GM04504 (cell line): ENCODE measurements at places on chromosomes 6 and 20.

DNA sequence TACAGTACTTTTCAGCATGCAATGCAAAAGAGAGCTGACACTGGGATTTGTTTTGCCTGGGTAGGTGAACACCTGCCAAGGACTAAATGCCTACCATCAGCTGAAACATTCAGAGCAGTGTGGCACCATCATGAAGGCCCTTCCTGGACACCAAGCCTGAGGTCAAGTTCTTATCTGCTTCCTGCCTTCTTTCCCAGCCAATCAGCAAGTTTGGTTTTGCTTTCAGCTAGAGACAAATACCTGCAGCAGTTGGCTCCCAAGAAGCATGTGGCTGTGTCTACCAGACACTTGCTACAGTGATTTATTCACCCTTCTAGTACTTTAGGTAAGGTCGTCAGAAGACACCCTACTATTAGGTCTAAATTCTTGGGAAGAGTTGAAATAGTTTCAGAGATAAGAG lies 112.8 kb downstream of the TBX18 start:
- DNase-seq: no peak

DNA sequence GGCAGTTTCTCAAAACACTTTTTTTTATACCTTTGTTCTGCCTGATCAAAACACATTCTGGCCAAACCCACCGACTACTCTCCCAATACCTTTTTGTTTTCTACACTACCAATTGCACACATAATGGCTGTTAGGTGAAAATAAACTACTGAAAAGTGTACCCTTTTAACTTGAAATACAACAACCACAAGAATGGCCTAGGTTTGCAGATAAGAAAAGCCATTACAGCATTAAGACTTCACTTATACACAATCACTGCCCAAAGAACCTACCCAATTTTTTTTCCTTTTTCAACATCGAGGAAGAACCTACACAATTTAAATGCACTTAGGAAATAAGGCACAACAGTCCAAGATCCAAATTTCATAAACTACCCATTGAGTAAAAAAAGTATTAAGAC lies 1.8 kb downstream of the SEC63 start:
- no peak for DNase-seq

GRCh38 chr20:24492031-24492607 lies 22.7 kb downstream of the SYNDIG1 start:
- DNase-seq: no peak

DNA sequence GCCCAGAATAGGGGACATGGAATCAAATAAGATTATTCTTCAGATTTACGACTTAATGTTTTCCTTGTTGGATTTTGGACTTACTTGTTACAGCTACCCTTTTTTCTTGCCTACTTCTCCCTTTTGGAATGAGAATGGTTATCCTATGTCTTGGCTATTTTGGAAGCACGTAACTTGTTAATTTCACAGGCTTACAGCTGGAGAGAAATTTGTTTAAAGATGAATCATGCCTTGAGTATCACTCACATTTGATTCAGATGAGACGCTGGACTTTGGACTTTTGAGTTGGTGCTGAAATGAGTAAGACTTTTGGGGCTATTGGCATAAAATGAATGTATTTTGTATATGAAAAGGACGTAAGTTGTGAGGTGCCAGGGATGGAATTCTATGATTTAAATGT lies 83.3 kb downstream of the SMPDL3A start:
- no peak for DNase-seq

DNA sequence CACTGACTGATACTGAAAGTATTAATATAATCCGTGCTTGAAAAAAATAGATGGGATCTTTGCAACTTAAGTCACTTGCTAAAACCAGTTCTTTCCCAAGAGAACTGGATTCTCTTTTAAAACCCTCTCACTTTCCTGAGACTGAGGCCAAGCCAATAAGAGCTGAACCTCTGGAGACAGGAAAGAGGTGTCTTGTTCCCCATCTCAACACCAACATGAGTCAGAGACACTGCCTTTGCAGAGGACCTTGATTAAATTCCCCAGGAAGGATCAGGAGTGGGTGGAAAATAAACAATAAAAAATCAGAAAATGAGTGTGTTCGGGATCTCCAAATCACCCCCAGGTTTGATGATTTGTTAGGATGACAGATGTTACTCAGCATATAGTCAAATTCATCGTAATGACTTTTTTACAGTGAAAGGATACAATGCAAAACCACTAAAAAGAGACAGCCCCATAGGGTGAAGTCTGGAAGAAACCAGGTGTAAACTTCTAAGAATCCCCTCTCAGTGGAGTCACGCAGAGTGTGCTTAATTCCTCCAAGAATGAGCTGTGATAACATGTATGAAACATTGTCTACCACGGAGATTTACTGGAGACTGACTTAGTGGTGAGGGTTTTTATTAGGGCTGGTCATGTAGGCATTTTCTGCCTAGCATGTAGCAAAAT lies 122.8 kb upstream of the BEND3 start:
- DNase-seq: no peak

GRCh38 chr20:23484081-23484480 lies 6.8 kb upstream of the CST8 start:
- no peak for DNase-seq

DNA sequence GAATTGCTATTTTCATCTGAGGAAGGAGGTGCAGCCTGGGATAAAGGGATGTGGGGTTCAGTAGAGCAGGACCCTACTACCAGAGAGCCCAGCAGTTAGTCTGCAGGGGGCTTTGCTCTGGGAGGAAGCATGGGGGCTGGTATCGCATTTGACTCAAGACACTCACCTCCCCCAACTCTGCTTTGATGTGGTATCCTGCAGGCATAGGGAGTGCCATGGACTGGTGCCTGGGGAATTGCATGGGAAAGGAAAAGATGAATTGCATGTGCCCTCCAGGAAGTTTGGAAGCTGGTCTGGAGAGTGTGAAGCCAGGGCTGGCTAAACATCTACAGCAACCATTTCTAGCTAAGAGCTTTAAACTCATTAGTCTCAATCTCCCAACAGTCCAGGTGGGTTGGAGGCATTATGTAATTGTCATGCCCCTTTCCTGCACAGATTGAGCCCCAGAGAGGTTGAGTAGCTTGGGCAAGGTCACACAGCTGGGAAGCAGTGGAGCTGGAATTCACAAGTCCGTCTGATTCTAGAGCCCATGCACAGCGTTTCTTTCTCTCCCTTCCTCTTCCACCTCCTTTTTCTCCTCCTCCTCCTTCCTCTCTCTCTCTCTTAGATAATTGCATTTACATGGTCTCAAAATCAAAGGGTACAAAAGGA lies 26.2 kb upstream of the PNPLA1 start:
- no peak for DNase-seq

DNA sequence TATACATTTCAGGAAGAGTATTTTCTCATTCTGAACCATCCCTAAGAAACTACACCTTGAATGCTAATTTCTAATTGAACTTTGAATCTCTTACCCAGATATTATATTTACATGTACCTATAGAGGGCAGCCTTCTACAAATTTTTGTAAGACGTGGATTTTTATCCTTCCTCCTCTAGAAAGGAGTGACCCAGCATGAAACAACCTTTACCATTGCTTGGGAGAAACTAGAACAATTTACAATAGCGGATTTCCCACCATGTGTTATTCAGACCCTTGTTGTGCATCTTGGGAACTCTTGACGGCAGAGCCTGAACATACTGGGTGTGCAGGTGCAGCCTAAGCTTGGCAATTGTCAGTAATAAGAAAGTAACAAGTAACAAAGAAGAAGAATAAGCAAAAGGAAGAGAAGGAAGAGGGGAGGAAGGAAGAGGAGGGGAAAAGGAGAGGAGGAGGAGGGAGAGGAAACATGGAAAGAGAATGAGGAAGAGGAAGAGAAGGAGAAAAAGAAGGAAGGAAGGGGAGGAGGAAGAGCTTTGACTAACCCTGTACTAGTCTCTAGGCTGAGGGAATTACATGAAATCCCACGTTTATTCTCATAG lies 10.8 kb upstream of the TAAR1 start:
- no peak for DNase-seq

DNA sequence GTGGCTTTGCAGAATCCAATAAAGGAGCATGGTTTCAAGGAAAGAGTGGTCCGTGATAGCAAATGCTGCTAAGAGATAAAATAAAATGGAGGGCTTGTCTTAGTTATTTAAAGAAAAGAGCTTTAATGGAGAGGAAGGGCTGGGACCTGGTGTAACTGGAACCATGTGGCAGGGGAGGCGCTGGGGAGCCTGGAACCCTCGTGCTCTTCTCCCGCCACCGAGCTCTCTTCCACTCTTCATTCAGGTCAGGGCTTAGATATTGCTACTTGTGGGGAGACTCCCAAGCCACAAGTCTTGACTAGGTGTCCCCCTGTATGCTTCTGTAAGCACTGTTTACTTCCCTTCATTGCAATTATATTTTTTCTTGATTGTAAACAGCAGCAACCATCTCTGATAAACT lies 15.2 kb upstream of the ARFGEF3 start:
- DNase-seq: no peak

GRCh38 chr6:157528931-157529653 lies 148.1 kb downstream of the ZDHHC14 start:
- DNase-seq: no peak

DNA sequence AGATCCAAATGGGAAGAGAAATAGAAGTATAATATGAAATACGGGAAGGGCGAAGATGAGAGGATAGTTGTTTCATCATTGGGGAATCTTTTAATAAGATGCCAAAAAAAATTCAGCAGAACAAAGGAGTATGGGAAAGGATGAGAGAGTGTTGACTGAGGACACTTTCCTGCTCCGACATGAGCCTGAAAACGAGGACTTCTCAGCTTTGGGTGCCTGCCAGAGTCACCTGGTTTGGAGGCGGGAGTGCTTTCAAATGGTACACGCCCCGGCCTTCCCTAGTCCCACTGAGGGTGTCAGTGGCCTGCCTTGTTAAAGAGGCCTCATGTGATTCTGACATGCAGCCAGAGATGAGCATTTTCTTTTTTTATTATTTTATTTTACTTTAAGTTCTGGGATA lies 250.9 kb downstream of the ANKRD60 start:
- no peak for DNase-seq

DNA sequence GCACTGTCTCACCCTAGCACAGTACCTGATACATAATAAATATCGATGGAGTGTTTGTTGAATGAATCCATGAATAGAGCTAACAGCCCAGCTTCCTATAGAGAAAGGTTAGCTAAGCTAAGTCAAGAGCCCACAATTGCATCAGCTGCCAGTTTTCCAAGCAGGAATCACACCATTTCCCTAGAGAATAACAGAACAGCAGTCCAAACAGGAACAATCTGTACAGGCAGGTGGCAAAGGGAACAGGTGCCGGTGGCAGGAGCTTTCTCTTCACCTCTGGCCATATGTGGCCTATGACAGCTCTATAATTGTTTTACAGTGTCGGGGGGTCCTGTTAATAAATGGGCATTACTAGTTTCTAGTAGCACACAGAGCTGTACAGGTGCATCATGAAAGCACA lies 38.8 kb downstream of the ISM1 start:
- DNase-seq: no peak

GRCh38 chr6:7147051-7147671 lies 39.4 kb downstream of the RREB1 start:
- DNase-seq: no peak

DNA sequence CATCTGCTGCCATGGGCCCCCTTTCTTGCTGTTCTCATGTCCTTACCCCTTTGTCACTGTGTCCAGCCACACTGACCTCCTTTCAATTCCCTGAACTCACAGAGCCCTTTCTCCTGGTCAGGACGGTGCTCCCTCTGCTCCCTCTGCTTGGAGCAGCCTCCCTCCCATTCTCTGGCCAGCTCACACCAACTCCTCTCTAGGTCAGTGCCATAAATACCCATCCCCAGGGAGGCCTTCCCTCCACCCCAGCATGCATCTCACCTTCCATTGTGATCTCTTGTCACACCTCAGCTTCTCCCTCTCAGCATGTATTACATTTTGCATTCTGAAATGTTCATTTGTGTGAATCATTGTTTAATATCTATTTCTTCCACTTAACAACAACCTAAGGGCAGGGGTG lies 86.4 kb upstream of the PRND start:
- no peak for DNase-seq

GRCh38 chr6:155544677-155545076 lies 89.0 kb upstream of the NOX3 start:
- no peak for DNase-seq

GRCh38 chr6:33745548-33745947 lies 1.2 kb downstream of the IP6K3 start:
- no peak for DNase-seq

GRCh38 chr20:6480328-6481200 lies 286.9 kb upstream of the BMP2 start:
- no peak for DNase-seq

- DNase-seq: no peak
Observed at GRCh38 chr20:35360033-35360432, 51.7 kb downstream of the UQCC1 start.

- no peak for DNase-seq
Observed at GRCh38 chr20:48945840-48946514, 24.5 kb downstream of the ARFGEF2 start.

DNA sequence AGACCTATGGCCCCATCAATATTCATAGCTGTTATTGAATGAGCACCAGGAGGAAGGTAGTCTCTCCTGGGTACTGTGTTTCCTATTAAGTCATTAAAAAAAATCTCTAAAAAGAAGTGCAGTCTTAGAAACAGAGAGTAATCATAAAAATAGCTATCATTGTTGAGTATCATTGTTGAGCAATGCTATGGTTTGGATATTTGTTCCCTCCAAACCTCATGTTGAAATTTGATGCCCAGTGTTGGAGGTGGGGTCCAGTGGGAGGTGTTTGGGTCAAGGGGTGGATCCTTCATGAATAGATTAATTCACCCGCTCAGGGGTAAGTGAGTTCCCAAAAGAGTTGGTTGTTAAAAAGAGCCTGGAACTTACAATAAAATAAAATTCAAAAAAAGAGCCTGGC lies 88.1 kb upstream of the IYD start:
- DNase-seq: no peak

GRCh38 chr6:99613409-99613704 lies 6.7 kb downstream of the PRDM13 start:
- no peak for DNase-seq

DNA sequence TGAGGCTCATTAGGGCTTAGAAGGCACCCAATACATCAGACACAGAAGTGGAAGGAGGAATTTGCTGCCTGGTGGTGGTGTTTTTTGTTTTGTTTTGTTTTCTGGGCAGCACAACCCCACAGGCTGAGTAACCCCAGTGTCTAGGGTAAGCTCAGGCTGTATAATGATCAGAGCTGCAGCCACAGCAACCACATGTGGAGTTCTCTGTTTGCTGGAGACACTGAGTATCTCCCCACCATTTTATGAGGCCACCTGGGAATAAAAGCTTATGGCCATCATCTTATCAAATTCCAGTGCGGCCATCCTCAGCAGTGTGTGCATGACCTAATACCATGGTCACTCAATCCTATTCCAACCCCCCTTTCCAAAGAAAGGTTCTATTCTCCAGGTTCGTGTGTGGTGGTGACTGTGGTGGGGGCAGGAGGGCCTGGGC lies 3.4 kb upstream of the DLL1 start:
- no peak for DNase-seq
